ENCODE measurements at places on chromosomes 6 and 20.

- DNase-seq = no peak
Measured at GRCh38 chr20:62475772-62476055, at the start of gene GATA5. GATA5 (minus strand) TSS chr20:62475995; CDS start chr20:62475521, 474 bp downstream.

DNA sequence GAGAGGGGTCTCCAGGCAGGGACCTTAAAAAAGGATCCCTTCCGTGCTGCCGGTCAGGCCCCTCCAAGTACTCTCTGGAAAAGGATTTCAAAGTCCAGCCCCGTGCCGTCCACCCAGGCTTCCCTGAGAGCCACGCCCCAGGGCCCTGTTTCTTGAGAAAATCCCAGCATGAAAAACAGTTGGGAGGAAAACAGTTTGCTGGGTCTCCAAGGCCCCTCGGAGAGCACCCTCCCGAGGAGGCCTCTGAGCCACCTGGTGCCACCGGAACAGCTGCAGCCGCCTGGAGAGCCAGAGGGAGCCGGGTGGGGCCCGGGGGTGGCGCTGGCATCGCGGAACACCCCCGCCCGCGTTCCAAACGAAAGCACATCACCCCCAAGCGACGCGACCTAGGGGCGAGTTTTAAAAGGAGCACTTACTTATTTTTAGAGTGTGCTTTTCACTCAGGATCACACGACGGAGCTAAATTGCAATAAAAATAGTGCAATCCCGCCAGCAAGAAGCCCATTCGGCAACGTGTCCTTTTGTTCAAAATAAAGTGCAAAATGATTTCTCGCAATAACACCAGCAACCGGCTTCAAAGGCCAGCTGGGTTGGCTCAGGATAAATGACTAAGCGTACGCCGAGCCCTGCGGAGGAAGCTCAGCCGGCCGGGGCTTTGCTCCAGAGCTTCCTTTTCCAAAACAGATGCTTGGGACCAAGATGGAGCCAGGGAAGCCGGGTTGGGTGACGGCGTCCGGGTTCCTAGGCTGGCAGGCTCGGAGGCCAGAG lies 64.2 kb downstream of the YTHDF1 start:
- DNase-seq = no peak

- no peak for DNase-seq
Measured at GRCh38 chr6:79797912-79798311, 149.4 kb downstream of the ELOVL4 start.

DNA sequence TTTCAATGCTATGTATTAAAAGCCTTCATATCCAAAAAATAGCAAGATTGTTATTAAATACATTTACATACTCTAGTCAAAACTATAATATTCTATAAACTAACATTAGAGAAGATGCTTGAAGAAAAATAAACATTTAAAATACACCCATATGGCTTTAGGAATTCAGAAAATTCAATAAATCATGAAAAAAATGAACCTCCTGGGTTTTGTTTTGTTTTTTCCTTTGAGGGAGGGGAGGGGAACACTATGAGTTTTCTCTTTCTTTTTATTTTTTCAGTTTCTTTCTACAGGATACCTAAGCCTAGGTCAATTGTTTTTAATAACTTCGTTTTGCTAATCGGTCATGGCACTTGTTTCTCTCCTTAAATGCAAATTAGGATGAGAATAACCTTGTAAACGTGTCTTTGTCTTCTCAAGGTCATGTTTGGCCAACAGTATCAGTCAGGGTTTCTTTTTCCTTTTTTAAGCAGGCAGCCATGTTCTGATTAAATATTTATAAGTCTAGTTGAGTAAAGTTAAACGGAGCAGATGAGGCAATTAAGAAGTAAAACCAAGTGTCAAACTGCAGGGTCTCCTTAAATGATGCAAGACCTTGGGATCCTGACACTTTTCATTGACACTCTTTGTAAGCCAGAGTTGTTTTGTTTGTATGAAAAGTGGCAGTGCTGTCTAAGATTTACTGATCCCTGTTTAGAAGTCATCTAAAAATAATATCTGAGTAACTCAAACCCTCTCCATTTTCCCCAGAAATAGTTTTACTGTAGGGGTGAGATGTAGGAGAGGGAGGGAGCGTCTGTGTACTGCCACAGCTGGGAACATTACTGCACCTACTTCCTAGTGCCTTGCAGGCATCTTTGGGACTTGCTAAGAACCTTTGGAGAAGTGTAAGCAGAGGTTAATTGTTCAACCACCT lies 392.3 kb downstream of the PLCB1 start:
- no peak for DNase-seq

GRCh38 chr20:35108921-35109320 lies 16.3 kb upstream of the TRPC4AP start:
- no peak for DNase-seq

- no peak for DNase-seq
Measured at GRCh38 chr6:1244941-1245340, 67.0 kb upstream of the FOXQ1 start.
